ENCODE measurements at places on chromosomes 2 and 18.

DNA sequence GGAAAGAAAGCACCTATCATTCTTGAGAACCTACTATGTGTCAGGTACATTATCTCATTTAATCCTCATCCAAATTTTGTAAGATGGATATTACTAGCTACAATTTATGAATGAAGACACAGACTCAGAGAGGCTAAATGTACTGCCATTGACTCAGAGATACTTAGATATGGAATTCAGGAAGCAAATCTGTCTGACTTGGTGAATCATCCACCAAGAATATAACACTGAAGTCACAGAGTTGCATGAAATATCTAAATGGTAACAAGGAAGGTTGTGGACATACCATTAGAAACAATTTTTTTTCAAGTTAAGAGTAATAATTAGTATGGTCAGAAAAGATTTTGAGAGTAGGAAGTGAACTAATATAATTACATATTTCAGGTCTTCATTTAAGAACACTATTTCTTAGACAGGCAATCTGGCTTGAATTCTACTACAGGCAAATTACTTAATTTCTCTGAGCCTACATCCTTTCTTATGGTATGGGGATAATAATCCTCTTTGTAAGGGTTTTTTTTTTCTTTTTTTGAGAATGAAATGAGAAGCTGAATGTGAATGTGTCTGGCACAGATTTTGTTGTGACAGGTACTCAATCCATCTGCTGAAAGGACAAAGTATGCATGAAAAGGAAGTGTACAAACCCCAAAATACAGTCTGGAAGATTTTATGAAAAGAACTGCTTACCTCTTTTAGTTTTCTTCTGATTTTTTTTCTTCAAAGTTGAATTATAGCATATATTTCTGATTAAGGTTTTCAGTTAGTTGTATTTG is 14.8 kb upstream of the C2orf66 start:
- peak; percentile 90 for DNase-seq

- no peak for DNase-seq
These were observed 57.9 kb upstream of the EPAS1 start for GRCh38 chr2:46239175-46239846.

- peak; percentile 65 for DNase-seq
These were observed 36.4 kb downstream of the ADAM17 start for GRCh38 chr2:9519250-9519649.

- DNase-seq: no peak
These were observed 180.1 kb upstream of the APCDD1 start for GRCh38 chr18:10274301-10274700.

- DNase-seq: no peak
These were observed 764.9 kb downstream of the TMEM182 start for GRCh38 chr2:103526757-103527156.

- DNase-seq: no peak
These were observed 68.7 kb upstream of the ALK start for GRCh38 chr2:29990129-29990528.

- no peak for DNase-seq
These were observed 477 bp upstream of the WDCP start for GRCh38 chr2:24047703-24048033.

GRCh38 chr18:36441426-36442240 is 144.1 kb downstream of the FHOD3 start:
- DNase-seq: peak; percentile 36

GRCh38 chr2:207251573-207252192 is 85.9 kb upstream of the KLF7 start:
- DNase-seq: peak; percentile 49

GRCh38 chr18:49344096-49344495 is 116.3 kb downstream of the DYM start:
- no peak for DNase-seq

- DNase-seq: no peak
These were observed 29.7 kb downstream of the C2orf42 start for GRCh38 chr2:70161069-70161534.

GRCh38 chr2:119598596-119599263 is 54.5 kb downstream of the CFAP221 start:
- DNase-seq: no peak

- DNase-seq: no peak
These were observed 123.5 kb downstream of the PRKRA start for GRCh38 chr2:178327516-178327915.

DNA sequence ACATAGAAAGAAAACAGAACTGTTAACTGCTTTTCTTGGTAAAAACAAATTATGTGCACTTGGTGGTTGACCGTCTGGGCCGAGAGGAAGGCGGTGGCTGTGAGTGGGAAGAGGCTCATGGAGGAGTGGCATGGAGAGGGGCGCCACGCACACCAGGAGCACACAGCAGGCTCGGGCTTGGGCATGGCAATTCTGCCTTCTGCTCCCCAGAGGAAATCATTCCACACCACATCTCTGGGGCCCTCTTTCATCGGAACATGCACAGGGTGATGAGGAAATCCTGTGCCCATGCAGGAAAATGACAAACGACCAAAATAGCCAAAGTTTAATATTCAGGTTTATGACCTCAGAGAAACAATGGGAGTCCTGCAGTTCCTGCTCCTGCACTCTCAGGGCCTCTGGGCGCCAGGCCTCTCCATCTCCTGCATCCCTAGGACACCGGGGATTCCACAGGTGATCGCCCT is 26.4 kb downstream of the WDFY1 start:
- no peak for DNase-seq

- DNase-seq: no peak
These were observed 294.8 kb downstream of the RND3 start for GRCh38 chr2:150192701-150193100.

DNA sequence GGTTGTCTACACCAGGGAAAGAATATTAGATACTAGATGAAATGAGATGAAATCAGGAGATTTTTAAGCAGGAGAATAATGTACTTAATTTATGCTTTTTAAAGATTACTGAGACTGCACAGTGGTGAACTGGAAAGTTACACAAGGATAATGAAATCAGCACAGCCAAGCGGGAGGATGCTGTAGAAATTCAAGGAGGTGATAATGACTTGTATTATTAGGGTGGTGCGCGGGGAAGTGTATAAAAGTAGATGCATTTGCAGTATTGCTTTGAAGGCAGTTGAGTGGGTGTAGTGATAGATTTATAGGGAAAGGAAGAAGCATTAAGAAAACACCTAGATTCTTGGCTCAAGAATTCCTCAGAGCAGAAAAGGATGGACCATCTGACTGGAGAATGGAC is 359.5 kb upstream of the SPHKAP start:
- DNase-seq: no peak

- no peak for DNase-seq
These were observed 153.0 kb downstream of the GBX2 start for GRCh38 chr2:236015171-236015570.

DNA sequence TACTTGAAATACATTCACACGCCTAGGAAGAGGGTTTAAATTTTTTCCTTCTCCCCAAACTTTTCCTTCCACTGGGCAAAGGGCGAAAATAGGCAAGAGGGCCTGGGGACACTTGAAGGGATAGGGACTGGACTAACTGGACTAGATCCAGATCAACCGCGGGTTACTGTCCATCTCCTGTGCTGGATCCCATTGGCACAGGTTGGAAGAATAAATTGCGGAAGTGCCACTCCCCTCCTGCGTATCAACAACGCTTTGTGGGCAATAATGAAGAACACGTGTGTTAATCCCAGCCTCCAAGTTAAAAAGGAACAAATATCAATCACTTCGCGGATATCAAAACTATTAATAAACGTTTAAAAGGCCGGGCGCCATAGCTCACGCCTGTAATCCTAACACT is 1.7 kb upstream of the FZD5 start:
- no peak for DNase-seq

DNA sequence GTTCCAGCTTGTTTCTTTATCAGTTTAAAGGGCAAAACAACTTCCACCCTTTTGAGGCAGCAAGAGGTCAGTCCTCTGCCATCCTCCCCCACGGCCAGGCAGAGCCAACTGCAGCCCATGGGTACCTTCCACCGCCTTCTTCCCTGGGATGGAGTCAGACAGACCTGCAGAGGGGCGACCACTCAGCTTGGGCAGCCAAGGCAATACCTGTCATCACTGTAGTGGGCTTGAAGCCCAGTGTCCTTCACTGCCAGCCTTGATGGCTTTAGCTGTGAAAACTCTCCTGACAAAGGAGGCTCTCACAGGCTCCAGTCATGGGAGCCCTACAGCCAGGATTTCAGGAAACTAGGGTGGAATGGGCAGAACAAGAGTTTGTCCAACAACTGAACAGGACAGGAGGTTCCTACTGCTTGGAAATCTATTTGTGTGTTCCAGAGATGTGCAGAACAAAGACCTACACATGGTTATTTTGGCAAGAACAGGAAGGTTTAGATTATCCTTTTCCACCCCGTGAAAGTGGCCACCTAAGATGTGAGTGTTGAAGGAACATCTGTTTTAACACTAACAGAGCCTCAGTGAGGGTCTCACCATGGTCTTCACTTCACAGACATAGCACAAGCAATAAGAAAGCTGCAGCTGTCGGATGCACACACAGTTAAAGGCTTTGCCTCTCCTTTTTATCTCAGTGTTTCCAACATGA is 93.9 kb upstream of the RMDN2 start:
- no peak for DNase-seq

GRCh38 chr2:205293559-205293958 is 388.7 kb upstream of the NRP2 start:
- DNase-seq: no peak

DNA sequence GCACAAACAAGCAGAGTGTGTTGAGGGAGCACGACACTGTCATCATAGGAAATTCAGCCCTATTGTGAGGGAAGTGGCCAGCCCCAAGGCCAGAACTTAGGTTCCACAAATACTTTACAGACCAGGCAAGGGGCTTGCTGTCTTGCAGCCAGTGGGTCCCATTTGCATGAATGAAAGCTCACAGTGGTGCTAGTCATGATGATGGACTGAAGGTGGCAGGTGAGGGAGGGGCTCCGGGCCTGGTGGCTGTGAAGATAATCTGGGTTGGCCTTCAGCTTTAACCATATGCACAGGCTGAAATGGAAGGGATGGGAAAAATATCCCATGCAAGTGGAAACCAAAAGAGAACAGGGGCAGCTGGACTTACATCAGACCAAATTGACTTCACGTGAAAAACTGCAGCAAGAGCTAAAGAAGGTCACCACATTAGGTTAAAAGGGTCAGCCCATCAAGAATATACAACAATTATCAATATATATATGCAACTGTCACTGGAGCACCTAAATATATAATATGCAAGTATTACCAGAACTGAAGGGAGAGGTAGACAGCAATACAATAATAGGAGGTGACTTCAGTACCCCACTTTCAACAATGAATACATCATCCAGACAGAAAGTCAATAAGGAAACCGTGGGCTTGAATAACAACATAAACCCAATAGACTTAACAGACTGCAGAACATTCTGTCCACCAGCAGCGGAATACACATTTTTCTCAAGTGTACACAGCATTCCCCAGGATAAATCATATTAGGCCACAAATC is 39.6 kb downstream of the DCDC2C start:
- DNase-seq: peak; percentile 30

DNA sequence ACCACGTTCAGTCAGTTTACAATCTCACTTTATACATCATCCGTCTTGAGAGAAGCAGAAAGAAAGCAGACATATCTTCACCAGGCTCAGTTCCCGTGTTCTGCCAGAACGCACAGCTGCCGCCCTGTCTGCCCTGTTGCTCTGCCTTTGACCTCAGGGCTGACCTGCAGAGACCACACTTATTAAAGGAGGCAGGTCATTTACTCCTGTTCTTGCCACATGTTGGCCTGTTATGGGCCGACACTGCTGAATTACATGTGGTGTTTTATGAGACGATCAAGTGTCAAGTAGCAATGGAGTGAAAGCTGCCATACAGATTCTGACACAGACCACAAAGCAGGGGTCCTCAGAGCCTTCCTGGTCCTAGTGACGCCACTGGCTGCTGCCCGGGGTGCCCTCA is 232.2 kb downstream of the TTC32 start:
- no peak for DNase-seq

GRCh38 chr18:70332694-70333093 is 43.8 kb downstream of the SOCS6 start:
- peak; percentile 68 for DNase-seq

DNA sequence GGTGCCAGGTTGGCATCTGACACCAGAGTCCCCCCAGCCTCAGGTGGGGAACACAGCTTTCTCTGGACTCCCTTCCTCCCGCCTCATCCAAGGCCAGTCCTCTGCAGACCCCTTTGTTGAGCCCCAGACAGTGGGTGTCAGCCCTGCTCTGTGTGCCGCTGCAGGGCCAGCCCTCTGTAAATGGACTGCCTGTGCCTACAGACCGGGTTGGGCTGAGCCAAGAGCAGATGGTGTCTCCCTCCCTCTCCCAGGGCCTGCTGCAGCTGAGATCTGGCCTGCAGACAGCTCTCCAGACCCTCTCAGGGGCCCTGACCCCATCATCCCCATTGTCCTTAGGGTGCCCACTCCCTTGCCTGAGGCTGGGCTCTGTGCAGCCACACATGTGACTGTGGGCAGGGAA is 160.8 kb downstream of the KLHL29 start:
- no peak for DNase-seq

GRCh38 chr2:101205521-101206479 is 46.9 kb upstream of the CNOT11 start:
- DNase-seq: peak; percentile 78

DNA sequence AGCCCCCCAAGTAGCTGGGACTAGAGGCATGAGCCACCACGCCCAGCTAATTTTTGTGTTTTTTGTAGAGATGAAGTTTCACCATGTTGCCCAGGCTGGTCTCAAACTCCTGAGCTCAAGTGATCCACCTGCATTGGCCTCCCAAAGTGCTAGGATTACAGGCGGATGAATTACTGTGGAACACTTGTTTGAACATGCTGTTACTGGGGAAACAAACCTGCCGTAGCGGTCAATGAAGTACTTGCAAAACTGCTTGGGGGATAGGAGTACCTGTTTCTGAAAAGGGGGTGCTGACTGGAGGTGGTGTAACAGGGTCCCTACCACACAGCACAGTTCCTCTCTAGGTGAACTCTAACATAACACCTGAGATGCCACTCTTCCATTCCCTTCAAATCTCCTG is 5.9 kb upstream of the IMPACT start:
- DNase-seq: no peak

DNA sequence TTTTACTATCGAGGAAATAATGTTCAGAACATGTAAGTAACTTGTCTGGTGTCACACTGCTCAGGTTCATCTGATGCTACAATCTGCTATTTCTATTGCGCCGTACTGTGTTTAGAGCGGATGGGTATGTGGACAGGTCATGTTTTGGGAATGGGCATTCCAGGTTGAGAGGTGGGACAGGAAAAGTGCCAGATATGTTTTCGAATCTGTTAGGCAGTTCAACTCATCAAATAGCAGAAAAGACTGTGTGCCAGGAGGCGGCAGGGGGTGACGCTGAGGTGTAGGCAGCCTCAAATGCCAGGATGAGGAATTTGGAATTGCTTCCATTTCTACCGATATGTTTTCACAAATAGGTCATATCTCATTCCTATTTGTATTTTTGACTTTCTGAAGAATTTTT is 123.8 kb downstream of the HRH4 start:
- DNase-seq: no peak

GRCh38 chr2:98880266-98881152 is 55.5 kb downstream of the CRACDL start:
- no peak for DNase-seq

- no peak for DNase-seq
These were observed 20.2 kb upstream of the KLF11 start for GRCh38 chr2:10022966-10023662.

- DNase-seq: no peak
These were observed 35.4 kb downstream of the DGKD start for GRCh38 chr2:233389601-233390125.

- peak; percentile 56 for DNase-seq
These were observed 46.9 kb downstream of the CCBE1 start for GRCh38 chr18:59650266-59650820.

- no peak for DNase-seq
These were observed 18.3 kb upstream of the CXCR4 start for GRCh38 chr2:136135921-136136906.

Measured in iris pigment epithelial cell (primary cell).